Stimulated activated CD8-positive, alpha-beta memory T cell treated with anti-CD3 and anti-CD28 coated beads, Interleukin-7, amount 100 ng/mL, for 4 hours (primary cell): ENCODE measurements at places on chromosomes 6 and 20.

DNA sequence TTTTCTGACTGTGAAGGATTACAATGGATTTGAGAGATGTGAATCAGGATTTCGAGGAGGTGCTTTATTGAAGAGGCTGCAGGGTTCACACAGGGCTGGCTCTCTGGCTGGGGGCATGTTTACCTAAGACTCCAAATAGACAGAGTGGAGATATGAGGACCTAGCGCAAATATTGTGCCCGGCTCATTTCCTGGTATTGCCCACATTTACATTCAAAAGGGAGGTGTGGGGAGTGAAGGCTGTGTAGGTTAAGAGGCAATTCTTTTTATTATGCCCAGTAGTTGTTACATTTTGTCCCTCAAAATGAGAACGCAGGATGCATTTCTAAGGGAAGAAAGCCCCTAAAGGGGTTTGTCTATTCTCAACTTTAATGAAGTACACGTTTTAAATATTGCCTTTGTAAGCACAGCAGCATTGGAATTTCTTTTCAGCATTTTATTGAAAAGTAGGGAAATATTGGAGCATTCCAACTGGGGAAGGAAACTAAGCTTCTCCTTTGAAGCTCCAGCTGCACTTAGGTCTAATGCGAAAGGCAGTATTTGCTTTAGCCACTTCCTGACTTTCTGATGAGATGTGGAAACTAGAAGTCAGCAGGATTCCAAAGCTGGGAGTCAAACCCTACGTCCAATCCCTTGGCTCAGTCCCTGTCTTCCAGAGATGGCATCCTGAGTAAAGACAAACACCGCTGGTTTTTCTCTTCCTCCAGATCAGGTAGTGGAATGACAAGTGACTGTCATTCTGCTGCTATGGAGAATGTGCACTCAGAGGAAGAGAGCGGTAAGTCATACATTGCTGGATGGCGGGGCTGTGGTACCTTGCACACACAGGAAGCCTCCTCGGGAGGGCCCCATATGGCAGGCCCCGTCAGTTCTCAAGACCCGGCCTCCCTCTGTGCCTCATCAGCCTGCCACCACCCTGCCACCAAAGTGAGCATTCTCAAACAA, 70.7 kb downstream of the MYB start:
- DNase-seq = no peak

- no peak for DNase-seq
Observed at GRCh38 chr6:76881414-76881813, 581.9 kb downstream of the HTR1B start.

- DNase-seq = no peak
Observed at GRCh38 chr6:149060985-149061760, 256.3 kb upstream of the TAB2 start.

DNA sequence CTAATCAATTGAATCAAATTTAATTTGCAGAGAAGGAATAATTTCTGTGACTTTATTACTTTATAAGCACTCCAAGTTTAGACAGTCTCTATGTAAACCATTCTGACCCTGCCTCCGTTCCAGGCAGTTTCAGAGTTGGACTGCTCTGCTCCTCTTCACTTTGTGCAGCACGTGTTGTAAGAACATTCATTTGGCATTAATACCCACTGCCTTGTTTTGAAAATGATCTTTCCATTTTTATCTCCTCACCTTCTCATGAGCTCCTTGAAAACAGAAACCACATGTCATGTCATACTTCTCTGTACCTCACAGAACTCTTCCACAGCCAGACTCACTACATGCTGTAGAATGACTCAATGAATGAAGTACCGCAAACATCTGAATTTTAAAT, 25.5 kb downstream of the SLC22A1 start:
- DNase-seq = no peak

DNA sequence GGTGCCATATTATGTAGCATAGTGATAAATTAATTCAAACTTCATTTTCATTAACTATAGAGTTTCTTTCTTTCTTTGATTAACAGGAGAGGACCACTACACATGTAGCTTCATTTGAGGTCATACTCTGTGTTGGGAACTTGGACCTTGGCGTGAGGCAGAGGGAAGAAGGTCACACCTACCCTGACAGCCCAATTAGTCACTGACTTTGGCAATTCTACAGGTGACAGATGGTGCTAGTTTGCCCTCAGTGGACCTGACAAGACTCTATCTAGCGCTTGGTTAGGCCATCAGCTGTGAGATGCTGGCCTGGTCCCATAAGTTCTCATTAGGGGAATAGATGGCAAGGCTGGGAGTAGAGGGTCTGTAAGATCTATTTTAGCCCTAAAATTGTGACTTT, 14.2 kb downstream of the SLX4IP start:
- no peak for DNase-seq
